ENCODE measurements at places on chromosomes 16 and 17. TPM values are rescaled to one million over a fixed set of nuclear protein-coding genes. Genes with fewer than 3 reads are reported as not detected.
A peak's percentile ranks its signal among the peaks of the same experiment; 100 is the strongest.

DNA sequence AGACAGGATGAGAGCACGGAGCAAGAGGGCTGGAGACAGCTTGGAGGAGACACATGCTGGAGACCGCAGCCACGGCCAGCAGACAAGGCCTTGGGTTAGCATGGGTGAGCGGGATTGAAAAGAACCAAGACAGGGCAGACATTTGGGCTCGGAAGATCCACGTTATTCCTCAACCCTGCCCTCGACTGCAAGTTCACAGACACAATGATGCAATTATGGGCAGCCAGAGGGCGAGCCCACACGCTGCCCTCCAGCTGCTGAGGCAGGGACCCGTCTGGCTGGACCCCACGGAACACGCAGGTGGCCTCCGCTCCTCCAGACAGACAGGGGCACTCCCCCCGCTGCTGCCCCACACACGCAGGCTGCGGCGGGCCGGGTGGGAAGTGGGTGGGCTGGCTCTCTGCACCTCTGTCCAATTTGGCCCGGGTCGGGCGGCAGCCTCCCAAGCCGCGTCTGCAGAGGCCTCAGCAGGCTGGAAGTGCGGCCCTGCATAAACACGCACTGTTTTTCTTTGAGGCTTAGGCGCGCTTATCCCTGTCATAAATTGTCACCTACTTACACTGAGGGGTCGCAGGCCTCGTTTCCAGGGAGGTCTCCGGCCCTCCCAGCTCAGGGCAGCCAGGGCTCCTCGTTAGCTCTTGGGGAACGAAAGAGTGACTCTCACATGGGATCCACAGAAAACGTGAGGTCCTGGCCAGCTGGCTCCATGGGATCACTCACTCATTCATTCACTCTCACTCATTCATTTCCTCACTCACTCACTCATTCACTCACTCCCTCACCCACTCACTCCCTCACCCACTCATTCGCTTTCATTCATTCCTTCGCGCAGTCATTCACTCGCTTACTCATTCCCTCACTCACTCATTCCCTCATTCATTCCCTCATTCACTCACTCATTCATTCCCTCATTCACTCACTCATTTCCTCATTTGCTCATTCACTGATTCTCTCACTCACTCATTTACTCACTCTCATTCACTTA, 303.9 kb downstream of the C16orf95 start:
- DNase-seq, result no peak

The GLG1 gene
- 32.9 TPM for total RNA-seq

GRCh38 chr17:59154292-59154720, 680 bp downstream of the SKA2 start:
- no peak for DNase-seq

The CLEC10A gene
- under 0.01 TPM for total RNA-seq

The KRTAP4-3 gene
- total RNA-seq, result not detected

GRCh38 chr16:71637398-71637797, 11.4 kb downstream of the MARVELD3 start:
- DNase-seq, result no peak

GRCh38 chr17:79425686-79426085, 185.2 kb downstream of the RBFOX3 start:
- DNase-seq, result no peak

DNA sequence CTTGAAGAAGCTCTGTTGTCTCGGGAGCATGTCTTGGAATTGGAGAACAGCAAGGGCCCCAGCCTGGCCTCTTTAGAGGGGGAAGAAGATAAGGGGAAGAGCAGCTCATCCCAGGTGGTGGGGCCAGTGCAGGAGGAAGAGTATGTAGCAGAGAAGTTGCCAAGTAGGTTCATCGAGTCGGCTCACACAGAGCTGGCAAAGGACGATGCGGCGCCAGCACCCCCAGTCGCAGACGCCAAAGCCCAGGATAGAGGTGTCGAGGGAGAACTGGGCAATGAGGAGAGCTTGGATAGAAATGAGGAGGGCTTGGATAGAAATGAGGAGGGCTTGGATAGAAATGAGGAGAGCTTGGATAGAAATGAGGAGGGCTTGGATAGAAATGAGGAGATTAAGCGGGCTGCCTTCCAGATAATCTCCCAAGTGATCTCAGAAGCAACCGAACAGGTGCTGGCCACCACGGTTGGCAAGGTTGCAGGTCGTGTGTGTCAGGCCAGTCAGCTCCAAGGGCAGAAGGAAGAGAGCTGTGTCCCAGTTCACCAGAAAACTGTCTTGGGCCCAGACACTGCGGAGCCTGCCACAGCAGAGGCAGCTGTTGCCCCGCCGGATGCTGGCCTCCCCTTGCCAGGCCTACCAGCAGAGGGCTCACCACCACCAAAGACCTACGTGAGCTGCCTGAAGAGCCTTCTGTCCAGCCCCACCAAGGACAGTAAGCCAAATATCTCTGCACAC, 21.2 kb downstream of the AKAP1 start:
- DNase-seq, result peak; percentile 19

The PDE6G gene
- 14.8 TPM for total RNA-seq

DNA sequence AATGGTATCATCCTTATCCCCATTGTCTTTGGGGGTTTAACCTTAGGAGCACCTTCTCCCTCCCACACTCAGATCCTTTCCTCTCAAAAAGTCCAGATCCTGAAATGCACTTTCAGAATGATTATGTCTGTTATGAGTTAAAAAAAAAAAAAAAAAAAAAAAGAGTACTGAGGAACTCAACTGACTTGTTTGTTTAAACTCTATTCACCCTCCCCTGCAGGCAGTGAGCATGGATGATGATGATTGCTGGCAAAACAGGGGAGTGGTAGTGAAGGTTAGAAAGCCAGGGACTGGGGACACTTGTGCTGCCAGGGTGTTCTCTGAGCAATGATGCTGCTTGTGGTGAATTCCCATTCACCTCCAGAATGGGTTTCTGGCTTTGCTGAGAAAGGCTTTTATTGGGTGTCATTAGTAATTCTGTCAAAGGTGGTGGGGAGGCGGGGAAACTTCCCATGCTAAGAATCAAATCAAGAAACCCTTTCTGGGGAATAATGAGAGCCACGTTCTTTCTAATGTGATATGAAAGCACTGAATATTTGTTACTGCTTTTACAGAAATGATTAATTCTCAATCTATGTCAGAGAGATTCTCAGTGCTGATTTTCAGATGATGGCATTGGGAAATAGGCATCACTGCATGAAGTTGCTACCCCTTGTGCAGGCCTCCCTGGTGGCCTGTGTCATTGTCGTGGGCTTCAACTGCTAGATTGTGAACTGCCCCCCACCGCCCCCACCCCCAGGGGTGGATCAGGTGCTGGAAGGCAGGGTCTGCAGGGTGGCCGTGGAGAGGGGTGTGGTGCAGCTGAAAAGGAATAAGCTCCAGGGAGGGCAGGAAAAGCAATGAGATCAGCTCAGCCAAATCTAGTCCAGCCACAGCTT, 14.1 kb downstream of the CCL4 start:
- no peak for DNase-seq

The PLLP gene
- 0.27 TPM for total RNA-seq

DNA sequence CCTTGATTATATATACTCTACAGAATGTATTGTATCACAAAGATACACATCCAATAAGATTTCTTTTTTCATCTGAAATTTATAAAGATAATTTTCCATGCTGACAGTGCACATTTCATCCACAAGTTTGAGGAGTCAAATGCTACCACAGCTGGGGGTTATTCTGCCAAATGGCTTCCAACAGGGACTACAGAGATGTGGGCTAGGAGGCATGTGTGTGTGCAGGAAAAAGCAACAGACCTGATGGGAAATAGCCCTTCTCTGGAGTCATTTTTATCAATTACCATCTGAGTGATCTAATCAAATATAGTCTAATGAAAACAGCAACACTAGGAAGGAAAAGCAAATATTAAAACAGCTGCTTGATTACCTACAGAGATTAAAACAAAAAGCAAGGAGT, 290.5 kb downstream of the CEP112 start:
- no peak for DNase-seq

The C17orf107 gene
- 18.3 TPM for total RNA-seq

DNA sequence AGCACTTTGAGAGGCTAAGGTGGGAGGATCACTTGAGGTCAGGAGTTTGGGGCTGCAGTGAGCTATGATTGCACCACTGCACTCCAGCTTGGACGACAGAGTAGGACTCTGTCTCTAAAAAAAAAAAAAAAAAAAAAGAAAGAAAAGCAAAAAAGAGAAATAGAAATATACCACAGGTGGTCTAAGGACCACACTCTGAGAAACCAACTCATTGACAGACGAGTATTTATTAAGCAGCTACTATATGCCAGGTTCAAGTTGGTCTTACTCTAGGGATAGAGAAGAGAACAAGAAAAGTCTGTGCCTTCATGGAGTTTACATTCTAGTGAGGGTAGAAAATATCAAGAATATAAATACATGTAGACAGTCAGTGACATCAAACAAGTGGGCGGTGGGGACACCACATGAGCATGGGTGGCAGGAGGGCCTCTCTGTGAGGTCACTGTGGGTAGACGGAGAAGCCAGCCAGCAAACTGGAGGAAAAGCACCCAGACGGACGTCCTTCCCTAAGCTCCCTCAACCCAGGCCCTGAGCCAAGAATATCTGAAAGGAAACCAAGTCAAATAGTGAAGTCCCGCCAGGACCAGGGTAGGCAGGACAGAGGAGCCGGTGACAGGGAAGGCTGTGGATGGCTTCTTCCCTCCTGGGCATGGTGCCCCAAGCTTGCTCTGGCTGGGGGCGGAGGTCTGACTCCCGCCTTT, 4.7 kb downstream of the CDIPT start:
- DNase-seq, result no peak

The MGAT5B gene
- total RNA-seq, result 0.27 TPM

DNA sequence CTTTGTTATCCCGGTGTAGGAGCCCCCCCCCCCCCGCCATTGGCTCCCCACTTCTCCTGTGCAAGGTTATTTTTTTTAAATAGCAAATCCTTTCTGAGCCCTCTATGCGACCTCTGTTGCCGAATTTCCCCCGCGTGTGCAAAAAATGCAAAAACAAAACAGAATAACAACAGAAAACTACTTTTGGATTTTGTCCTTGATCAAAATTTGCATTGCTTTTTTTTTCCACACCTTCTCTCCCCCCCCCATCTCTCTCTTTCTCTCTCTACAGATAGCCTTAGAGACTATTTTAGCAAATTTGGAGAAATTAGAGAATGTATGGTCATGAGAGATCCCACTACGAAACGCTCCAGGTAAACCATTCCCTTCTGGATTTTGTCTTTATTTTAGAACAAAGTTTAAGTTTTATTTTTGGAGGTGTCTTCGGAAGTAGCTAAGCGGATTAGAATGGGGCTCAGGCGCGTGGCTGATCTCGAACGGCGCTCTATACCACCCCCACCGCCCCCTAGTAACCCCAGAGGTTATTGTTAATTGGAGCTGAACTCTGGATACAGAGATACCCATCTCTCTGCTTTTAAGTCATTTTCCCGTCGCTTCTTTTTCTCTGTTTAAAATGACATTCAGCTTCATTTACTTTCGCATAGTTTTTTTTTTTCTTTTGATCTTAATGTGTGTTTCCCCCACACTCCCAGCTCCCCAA, 1.0 kb downstream of the MSI2 start:
- no peak for DNase-seq

DNA sequence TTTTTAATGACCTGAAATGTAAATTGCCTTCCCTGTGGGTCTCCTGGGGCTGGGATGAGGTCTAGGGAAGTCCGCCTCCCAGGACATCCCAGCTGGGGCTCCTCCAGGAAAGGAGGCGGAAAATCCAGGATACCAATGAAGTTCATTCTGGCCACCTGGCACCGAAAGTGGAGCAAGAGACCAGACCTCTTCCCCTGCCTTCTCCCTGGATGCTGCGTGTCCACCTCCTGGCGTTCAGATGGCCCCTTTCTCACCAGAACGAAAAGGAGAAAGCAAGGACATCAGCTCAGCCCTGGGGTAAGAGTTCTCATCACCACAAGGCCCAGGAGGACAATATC, 20.4 kb downstream of the RBFOX3 start:
- no peak for DNase-seq

- no peak for DNase-seq
Observed at GRCh38 chr16:58904291-58904690, 170.2 kb upstream of the GOT2 start.

- DNase-seq, result no peak
Observed at GRCh38 chr16:66007717-66008116, 358.8 kb upstream of the CDH5 start.

DNA sequence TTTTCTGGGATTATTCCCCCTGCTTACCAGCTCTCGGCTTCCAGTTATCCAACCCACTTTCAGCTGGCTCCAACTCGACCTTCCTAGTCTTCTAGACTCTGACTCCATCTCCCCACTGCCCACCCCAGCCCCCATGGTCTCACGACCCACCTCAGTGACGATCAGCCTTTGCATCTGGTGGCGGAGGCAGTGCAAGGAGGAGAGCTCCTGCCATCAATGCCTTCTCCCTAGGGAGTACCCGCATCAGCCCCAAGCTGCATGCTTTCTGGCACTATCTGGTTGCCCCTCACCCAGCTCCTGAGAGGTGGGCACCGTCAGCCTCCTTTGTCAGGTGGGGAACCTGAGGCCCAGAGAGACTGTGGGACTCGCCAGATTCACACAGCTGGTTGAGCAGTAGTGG, 72.6 kb upstream of the RPL38 start:
- no peak for DNase-seq

The ASPHD1 gene
- total RNA-seq, result 0.27 TPM

- DNase-seq, result no peak
Observed at GRCh38 chr17:73261617-73261951, at the start of gene CPSF4L. CPSF4L (minus strand) TSS chr17:73261880; CDS start chr17:73261818, 62 bp downstream.

DNA sequence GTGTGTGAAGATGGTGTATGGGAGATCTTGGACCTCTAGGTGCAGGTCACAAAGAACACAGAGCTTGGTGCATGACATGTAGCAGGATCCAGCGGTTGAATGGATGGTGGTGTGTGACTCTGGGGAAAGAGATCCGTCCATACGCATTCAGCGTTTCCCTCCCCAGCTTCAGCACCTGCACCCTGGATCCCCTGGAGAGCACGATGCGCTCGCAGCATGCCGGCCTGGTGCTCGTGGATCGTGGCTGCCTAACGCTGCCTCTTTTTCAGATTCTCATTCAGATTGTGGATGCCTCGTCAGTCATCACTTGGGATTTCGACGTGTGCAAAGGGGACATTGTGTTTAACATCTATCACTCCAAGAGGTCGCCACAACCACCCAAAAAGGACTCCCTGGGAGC, 70.9 kb downstream of the SEC14L1 start:
- no peak for DNase-seq

DNA sequence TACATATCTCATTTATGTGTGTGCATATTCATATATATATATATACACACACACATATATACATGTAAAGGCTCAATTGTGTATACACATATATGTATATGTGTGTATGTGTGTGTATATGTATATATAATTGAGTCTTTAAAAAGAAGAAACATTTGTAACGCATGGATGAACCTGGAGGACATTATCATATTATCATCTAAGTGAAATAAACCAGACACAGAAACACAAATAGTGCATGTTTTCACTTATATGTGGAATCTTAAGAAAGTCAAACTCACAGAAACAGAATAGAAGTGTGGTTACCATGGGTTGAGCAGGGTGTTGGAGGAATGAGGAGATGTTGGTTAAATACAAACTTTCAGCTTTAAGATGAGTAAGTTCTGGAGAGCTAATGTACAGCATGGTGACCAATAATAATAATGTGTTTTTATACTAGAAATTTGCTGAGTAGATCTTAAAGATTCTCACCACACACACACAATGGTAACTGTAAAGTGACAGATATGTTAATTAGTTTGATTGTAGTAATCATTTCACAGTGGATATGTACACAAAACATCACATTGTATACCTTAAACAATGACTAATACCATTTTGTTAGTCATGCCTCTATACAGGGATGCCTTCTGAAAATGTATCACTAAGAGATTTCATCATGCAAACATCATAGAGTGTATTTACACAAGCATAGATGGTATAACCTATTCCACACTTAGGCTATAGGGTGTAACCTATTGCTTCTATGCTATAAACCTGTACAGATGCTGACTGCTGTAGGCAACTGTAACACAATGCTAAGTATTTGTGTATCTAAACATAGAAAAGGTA, 132.6 kb upstream of the CACNG5 start:
- DNase-seq, result no peak

The GABARAP gene
- 121 TPM for total RNA-seq
